ENCODE measurements at places on chromosomes 6 and 20.

DNA sequence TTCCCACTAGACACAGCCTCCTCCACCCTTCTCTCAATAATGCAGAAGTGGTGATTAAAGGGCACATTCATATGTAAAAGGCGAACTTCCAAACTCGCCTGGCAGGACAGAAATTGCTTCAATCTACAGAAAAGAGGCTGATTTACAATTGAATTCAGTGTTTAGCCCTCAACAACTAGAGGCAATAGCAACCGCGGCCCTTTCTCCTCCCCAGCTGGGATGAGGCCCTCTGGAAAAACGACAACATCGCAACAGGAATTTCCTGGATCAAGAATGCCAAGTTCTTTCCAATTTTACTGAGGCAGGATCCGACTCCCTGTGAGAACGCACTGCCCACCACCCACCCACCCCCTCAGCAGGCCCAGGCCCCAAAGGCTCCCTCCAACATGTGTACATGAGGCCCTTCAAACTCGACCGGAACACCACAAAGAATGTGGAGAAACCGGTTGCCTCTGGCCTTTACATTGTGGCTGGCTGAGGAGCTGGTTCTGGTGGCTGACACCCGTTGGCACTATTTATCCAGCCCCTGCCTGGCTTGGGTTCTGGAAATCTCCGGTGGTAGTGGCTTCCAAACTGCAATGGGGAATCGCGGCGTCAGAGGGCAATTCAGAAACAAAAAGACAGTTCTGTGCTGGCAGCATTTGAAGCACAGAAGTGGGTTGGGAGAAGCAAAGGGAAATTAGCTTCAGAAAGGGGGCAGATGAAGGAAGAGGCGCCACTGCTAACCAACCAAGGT lies 36.8 kb downstream of the ZMYND8 start:
- no peak for DNase-seq

DNA sequence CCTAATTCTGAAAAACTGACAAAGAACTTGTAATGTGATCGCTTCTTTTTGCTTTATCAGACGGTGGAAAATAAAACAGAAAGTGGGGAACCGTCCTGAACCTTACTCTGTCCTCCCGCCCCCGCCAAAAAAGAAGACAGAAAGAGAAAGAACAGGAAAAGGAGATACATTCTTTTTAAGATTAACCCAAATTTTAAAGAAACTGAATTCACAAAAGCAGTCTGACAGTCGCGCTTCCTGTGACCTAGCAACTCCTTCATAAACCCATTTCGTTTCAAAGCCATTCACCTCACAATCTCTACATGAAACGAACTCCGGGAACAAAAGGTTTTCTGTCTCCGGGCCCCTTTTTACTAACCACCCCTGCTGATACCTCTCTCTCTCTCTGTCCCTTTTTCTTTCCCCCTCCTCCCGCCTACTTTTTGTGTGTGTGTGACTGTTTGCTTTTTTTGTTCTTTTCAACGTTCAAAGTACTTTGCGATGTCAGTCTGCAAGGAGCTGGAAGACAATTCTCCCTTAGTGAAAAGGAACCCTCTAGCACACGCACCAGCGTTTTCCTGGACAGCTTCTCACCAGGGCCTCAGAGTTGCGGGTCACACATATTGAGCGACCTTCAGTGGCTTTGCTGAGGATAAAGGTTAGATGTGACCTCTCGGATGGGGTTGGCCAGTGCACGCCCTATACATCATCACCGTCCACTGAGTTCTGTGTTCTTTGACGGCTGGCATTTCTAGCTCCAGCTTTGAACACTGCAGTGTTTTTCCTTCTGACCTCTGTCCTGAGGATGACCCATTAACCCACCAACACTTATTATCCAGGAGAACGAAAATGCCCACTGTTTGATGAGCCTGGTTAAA lies 530 bp upstream of the NEDD9 start:
- DNase-seq = no peak

DNA sequence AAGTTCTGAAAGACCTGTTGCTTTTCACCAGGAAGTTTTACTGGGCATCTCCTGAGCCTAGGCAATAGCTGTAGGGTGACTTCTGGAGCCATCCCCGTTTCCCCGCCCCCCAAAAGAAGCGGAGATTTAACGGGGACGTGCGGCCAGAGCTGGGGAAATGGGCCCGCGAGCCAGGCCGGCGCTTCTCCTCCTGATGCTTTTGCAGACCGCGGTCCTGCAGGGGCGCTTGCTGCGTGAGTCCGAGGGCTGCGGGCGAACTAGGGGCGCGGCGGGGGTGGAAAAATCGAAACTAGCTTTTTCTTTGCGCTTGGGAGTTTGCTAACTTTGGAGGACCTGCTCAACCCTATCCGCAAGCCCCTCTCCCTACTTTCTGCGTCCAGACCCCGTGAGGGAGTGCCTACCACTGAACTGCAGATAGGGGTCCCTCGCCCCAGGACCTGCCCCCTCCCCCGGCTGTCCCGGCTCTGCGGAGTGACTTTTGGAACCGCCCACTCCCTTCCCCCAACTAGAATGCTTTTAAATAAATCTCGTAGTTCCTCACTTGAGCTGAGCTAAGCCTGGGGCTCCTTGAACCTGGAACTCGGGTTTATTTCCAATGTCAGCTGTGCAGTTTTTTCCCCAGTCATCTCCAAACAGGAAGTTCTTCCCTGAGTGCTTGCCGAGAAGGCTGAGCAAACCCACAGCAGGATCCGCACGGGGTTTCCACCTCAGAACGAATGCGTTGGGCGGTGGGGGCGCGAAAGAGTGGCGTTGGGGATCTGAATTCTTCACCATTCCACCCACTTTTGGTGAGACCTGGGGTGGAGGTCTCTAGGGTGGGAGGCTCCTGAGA lies at the start of gene HFE:
TSS of gene HFE (plus strand) at position 146 of the 832 bp plus-strand sequence. CDS start at position 158, 12 bp downstream.
- DNase-seq = peak; percentile 3

DNA sequence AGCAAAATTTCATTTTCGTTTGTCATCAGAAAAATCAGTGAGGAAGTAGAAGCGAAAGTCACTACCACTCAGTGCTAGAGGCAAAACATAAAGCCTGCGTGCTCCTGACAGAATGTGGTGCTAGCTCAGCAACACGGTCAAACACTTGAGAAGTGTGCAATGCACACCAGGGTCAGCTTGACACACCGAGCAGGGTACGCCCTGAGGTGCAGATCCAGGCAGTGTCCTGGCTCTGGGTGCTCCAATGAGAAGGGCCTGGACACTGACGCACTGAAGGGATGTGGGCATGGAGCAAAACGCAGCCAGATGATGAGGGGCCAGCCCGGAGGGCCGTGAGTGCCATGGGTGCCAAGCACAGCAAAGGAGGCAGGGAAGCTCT lies 5.9 kb downstream of the RNASET2 start:
- DNase-seq = no peak

- DNase-seq = no peak
Observed at GRCh38 chr20:45555198-45555597, 8.0 kb upstream of the EPPIN start.

GRCh38 chr6:36678488-36679042 lies at the start of gene CDKN1A:
Gene CDKN1A (plus strand): TSS chr6:36678714. CDS start chr6:36684102, 5,388 bp downstream.
- peak; percentile 60 for DNase-seq

DNA sequence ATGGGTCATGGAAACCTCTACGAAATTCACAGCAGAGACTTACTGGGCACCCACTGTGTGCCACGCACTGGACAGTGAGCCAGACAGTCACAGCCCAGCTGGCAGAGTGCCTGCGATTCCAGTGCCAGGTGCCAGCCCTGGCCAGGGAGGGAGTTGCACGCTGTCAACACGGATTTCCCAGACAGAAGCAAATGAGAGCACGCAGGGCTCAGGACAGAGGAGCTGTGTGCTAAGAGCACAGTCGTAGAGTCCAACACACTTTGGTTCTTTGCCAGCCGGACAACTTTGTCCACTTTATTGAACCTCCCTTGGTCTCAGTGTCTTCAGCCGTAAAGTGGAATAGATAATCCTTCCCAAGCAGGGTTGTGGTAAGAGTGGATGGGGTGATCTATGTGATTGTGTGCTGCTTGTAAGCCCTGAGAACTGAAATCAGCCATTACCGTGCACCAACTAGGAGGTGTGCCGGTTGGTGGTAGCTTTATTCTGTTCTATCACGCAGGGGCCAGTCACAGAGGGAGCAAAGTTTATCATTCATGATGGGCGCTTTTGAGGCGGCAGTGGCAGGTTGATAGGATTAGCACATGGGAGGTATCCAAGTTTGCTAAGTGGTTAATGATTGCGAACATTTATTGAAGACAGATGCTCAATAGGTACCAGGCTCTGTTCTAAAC lies 40.6 kb downstream of the SIRPA start:
- DNase-seq = no peak

GRCh38 chr6:116444092-116444491 lies 17.1 kb upstream of the CALHM6 start:
- DNase-seq = no peak

DNA sequence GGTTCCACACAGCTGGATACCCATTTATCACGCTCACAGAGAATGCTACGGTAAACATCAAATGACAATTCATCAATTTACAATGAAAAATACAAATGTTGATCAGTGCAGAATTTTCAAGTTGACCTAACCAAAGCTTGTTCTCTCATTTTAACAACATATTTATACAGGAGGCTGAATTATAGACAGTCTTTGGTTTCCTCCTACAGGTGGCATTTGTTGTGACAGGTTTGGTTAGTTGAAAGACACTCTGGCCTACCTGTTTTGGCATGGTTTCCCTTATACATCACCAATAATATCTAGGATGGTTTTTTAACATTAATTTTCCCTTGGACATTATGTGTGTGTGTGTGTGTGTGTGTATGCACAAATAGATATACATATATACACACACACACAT lies 642.5 kb upstream of the MMS22L start:
- no peak for DNase-seq

- peak; percentile 12 for DNase-seq
Observed at GRCh38 chr6:16179970-16180431, 51.1 kb downstream of the MYLIP start.

GRCh38 chr6:17393892-17394631 lies 667 bp downstream of the CAP2 start:
- no peak for DNase-seq

DNA sequence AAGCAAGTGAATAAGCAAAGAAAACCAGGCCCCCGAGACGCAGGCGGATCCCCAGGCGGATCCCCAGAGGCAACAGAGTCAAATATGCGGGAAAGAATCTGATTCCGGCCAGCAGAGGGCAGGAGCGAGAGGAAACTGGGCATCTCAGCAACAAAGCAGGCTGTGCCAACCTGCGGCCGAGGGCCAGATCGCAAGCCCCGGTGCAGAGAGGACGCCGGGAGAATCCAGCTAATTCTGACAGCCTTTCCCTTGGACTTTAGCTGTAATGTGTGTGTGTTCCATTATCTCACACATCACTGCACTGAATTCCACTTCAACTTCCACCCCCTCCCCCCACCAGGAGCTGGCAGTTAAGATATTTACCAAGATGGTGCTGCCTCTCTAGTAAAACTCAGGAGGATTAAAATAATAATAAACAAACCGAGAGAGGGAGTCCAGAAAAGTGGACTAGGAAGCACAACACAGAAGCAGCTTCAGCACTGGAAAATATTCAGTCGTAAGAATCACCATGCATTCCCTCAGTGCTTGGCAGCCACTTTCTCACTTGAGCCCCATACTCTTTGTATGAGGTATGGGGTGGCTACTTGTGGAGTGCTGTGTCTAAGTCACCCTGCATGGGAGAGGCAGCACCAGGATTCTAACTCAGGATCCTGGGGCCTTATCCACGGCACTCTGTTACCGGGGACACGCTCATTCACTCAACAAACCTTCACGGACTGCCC lies 66.2 kb upstream of the SNX9 start:
- DNase-seq = peak; percentile 74

DNA sequence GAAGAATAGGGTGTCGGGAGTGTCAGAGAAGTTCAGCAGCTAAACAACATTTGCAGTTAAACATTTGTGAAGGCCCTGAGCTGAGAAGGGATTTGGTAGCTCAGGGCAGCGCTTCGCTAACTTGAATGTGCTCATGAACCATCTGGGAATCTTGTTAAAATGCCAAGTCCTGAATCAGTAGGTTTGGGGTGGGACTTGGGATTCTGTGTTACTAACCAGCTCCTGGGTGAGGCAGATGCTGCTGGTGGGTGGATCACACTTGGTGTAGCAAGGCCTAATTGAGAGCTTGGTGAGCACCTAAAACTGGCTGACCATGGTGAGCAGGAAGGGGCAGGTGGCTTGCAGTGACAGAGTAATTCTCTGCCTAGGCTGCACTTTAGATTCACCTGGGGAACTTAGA lies 5.9 kb downstream of the PTPRA start:
- DNase-seq = no peak

- no peak for DNase-seq
Observed at GRCh38 chr6:156027248-156027626, 571.6 kb upstream of the NOX3 start.

GRCh38 chr6:14550410-14550809 lies 432.8 kb downstream of the CD83 start:
- no peak for DNase-seq

DNA sequence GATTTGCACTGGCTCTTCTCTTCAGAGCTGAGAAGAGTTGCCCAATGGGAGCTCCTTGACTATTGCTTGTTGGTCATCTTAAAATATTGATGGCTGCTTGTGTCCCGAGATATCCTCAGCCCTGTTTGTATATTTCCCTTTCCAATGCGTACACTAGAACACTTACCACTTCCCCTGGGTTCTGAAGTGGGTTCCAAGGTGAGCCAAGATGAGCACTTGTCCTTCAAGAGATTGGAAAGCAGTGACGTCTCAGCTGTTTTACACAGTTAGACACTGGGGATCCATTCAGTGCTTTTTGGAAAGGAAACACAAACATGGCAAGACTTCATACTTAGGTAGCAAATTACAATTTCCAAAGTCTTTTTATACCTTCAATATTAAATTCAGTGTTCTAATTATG lies 716.4 kb upstream of the CITED2 start:
- DNase-seq = no peak

DNA sequence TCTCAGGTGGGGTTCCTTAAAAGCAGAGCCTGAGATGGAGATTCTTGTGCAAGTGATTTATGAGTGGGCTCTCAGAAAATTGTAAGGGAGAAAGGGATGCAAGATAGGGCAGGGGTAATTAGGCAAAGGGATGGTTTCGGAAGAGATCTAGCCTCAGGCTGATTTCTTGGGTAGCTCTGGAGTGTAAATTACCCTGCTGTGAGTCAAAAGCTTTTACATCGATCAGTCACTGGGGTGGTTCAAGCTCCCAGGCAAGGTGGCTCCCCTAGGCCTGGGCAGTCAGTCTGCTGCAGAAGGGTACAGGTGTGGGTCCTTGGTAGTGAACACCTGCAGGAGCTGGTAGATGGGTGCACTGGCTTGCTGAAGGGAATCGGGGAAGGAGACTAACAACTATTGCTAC lies 11.1 kb upstream of the PM20D2 start:
- no peak for DNase-seq

DNA sequence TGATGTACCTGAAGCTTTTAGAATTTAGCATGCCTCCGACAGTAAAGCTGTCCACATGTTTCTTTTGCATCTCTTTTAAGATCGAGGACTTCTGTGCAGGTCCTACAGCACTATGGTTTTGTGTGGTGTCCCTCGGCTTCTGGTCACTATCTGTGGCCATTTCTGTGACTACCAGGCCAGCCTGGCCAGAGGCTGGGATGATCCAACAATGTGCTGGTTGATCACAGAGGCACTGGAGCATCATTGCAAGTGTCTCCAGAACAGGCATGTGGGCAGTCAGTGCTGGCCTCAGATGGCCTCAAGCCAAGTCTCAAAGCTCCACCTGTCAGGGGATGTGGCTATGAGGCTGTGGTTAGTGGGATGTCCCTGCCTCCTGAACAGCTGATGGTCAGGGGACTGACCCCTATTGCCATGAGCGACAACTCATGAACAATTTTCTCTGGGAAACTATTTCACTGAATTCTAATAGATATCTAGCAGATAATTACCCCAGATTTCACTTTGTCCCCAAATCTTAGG lies 136.6 kb downstream of the SYNDIG1 start:
- DNase-seq = no peak

GRCh38 chr6:116550796-116551195 lies 2.8 kb upstream of the CALHM4 start:
- no peak for DNase-seq

GRCh38 chr6:45044086-45044485 lies 284.0 kb upstream of the RUNX2 start:
- DNase-seq = no peak

Measured in activated T-cell treated with anti-CD3 and anti-CD28 coated beads for 24 hours (primary cell).